ENCODE measurements at places on chromosomes 13 and 19. TPM values are rescaled to one million over a fixed set of nuclear protein-coding genes. Genes with fewer than 3 reads are reported as not detected.

CBY2 gene
- total RNA-seq, result not detected

PGLYRP2 gene
- total RNA-seq, result not detected

OR7A5 gene
- total RNA-seq, result not detected

ISYNA1 gene
- 26.7 TPM for total RNA-seq

CATSPERD gene
- total RNA-seq, result not detected

HRC gene
- not detected for total RNA-seq

NLRP9 gene
- total RNA-seq, result not detected

SYNGR4 gene
- not detected for total RNA-seq

PRKCSH gene
- total RNA-seq, result 302 TPM

SLC10A2 gene
- not detected for total RNA-seq

TMIGD2 gene
- 39.5 TPM for total RNA-seq

SMAD9 gene
- total RNA-seq, result not detected

ATP4A gene
- total RNA-seq, result not detected

EFNA2 gene
- total RNA-seq, result not detected

TDRD3 gene
- total RNA-seq, result 21.7 TPM

MRI1 gene
- total RNA-seq, result 50.6 TPM

BEST2 gene
- not detected for total RNA-seq

PEPD gene
- total RNA-seq, result 30.5 TPM

UBE2L5 gene
- total RNA-seq, result not detected

CTXN1 gene
- 0.31 TPM for total RNA-seq

AP3D1 gene
- total RNA-seq, result 91.5 TPM

SLC8A2 gene
- total RNA-seq, result 0.44 TPM

ZNF700 gene
- 22.7 TPM for total RNA-seq

SHISA7 gene
- total RNA-seq, result not detected

ZNF154 gene
- 3.0 TPM for total RNA-seq

ZNF181 gene
- 4.1 TPM for total RNA-seq

LILRB4 gene
- not detected for total RNA-seq

MCF2L gene
- total RNA-seq, result 0.76 TPM

F2RL3 gene
- total RNA-seq, result 0.74 TPM

LGALS7 gene
- total RNA-seq, result not detected

SCAF1 gene
- 64.1 TPM for total RNA-seq

SYCN gene
- not detected for total RNA-seq

CUL4A gene
- 70.5 TPM for total RNA-seq

VSTM2B gene
- total RNA-seq, result not detected

CKAP2 gene
- 84.4 TPM for total RNA-seq

RNF225 gene
- total RNA-seq, result 0.99 TPM

CYP4F2 gene
- total RNA-seq, result not detected

ADGRE3 gene
- not detected for total RNA-seq

RYR1 gene
- total RNA-seq, result 0.83 TPM

ZNF570 gene
- 5.3 TPM for total RNA-seq

DCT gene
- total RNA-seq, result 0.05 TPM

GPR4 gene
- not detected for total RNA-seq

NKPD1 gene
- total RNA-seq, result 0.16 TPM

MAP1S gene
- 79.0 TPM for total RNA-seq

TMEM38A gene
- total RNA-seq, result 0.87 TPM

ATCAY gene
- total RNA-seq, result not detected

KLK2 gene
- not detected for total RNA-seq

ZNF568 gene
- total RNA-seq, result 7.0 TPM

SYT3 gene
- total RNA-seq, result not detected

SH2D3A gene
- 28.5 TPM for total RNA-seq

LAIR1 gene
- 92.8 TPM for total RNA-seq

COX7A1 gene
- total RNA-seq, result not detected

CA11 gene
- total RNA-seq, result 5.2 TPM

ZNF221 gene
- total RNA-seq, result 1.9 TPM

CD70 gene
- total RNA-seq, result 16.9 TPM

SIGLEC8 gene
- not detected for total RNA-seq

Measured in activated CD8-positive, alpha-beta T cell treated with anti-CD3 and anti-CD28 coated beads, Interleukin-2, amount 10 ng/mL, durations not matched to agents 7 days and 5 days (primary cell).